Fibroblast of villous mesenchyme (primary cell): ENCODE measurements at places on chromosomes 12 and 14. TPM values are rescaled to one million over a fixed set of nuclear protein-coding genes. Genes with fewer than 3 reads are reported as not detected.

- DNase-seq, result peak; percentile 73
Measured at GRCh38 chr14:75561013-75561432, 17.4 kb upstream of the FLVCR2 start.

DNA sequence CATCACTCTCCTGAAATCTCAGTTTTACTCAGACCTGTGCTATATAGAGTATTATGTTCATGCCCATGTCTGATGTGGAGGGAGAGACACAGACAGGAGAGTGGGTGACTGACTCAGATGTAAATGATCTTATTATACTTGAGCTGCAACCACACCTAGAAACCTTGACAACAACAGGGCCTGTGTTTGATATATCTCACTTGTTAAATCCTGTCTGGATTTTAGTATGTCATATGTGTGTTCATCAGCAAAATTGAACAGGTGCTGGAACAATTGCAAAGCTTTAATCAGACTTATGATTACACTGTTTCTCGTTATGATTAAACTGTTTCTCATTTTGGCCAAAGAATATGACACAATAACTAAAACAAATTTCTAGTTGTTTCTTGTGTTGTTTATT, 37.7 kb downstream of the DIP2B start:
- DNase-seq, result no peak

GRCh38 chr12:16310934-16311333, 33.4 kb upstream of the SLC15A5 start:
- no peak for DNase-seq

Gene PTCSC3
- not detected in 2 replicates for total RNA-seq

- DNase-seq, result no peak
Measured at GRCh38 chr12:47814539-47815170, 5.0 kb downstream of the HDAC7 start.

Gene CLEC1A
- total RNA-seq, result not detected in 2 replicates

- DNase-seq, result no peak
Measured at GRCh38 chr12:3015356-3015755, 56.2 kb downstream of the TEAD4 start.

- no peak for DNase-seq
Measured at GRCh38 chr14:53354336-53354735, 201.2 kb upstream of the DDHD1 start.

DNA sequence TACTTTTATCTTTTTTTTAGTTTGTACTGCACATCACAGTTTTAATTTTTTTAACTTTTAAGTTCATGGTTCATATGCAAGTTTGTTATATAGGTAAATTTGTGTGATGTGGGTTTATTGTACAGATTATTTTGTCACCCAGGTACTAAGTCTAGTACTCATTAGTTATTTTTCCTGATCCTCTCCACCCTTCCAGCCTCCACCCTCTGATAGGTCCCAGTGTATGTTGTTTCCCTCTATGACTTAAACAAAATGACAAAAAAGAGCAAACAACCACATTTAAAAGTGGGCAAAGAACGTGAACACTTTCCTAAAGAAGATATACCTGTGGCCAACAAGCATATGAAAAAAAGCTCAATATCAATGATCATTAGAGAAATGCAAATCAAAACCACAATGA, 63.7 kb downstream of the GARIN6 start:
- no peak for DNase-seq

GRCh38 chr14:32588448-32589320, 259.6 kb downstream of the AKAP6 start:
- peak; percentile 65 for DNase-seq

- DNase-seq, result peak; percentile 48
Measured at GRCh38 chr14:35332517-35333263, 40.5 kb downstream of the PSMA6 start.

Gene ALG10
- total RNA-seq, result 9.1 and 9.3 TPM in 2 replicates

- no peak for DNase-seq
Measured at GRCh38 chr14:21780429-21781084, 106.9 kb upstream of the OR4E1 start.

Gene GAPDH
- 6,118 and 7,175 TPM in 2 replicates for total RNA-seq

GRCh38 chr14:81529391-81529790, 4.3 kb downstream of the SEL1L start:
- DNase-seq, result peak; percentile 60

- peak; percentile 32 for DNase-seq
Measured at GRCh38 chr12:68453876-68454275, 121.7 kb upstream of the MDM1 start.

DNA sequence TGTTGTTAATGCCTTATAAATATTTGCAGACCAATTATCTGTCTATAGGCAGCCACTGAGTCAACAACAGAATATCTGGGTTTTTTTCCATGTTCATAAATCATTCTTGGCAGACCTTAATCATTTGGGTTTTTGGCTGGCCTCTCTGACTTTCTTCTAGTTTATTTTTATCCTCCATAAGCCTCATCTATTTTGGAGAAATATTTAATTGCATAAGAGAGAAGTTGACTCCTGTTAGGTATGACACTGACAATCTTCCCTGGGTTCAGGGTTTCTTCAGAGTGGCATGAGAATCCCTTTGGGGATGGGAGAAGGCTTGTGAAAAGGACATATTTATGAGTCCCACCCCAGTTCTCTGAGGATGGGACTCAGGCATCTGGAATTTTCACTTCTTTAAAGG, 299.8 kb downstream of the NRXN3 start:
- no peak for DNase-seq

Gene SVOP
- not detected in 2 replicates for total RNA-seq

DNA sequence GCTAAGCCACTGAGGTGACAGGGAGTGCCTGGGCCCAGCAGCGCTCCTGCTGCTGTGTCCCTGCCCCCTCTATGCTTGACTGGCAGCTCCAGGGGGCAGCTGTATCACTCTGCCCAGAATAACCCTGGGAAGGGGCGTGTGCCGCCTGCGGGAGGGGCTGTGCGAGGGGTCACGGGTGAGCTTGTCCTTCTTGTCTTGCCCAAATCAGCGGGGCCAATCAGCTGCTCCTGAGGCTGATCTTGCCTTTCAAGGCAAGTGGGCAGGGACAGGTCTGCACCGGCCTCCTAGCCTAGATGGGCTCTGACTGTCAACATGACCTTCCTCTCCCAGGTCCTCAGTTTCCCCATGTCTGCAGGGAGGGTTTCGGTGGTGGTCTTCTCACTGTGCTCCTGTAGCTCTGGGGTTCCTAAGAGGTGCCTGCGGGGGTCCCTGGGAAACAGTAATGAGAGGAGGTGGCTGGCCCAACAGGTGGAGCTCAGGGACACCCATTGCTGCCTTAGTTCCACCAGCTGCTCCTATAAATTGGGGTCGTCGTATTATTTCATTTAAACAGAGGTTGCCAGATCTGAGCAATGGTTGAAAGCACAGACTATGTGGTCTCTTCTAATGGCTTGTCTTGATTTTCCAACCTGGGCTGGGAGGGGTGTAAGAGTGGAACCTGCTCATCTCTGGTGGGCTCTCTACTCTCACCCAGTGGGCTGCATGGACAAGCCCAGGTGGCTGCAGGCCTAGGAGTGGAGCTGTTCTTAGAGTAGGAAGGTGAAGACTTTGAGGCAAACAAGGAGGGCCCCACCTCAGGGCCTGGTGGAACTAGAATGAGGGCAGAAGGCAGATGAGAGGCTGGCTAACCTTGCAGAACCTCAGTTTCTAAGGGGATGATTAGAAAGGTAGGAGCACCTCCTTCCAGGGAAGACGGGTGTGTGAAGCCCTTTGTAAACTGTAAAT, 11.7 kb downstream of the RTL1 start:
- no peak for DNase-seq

DNA sequence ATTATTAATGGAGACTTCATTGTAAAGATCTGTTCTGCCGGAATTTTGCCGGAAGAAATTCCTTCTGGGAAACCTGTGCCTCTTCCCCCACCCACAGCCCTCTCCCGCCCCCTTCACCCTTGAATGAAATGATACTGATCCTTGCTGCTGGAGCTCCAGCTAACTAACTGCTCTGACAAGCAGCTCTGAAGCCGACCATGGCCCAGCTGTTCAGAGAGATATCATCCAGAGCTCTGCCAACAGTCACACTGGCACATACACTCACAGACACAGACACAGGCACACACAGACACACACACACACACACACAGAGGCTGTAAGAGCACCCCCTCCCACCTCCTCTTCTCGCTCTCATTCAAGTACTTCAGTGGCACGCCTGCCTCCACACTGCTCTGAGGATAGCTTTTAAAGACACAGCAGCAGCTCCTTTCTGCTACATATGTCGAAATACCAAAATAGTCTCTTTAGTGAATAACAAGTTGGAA, 88.6 kb downstream of the R3HDM2 start:
- DNase-seq, result peak; percentile 66

Gene EID3
- 11.6 and 25.0 TPM in 2 replicates for total RNA-seq

Gene MANSC4
- not detected in 2 replicates for total RNA-seq

Gene TAS2R8
- 0.32 and 0.43 TPM in 2 replicates for total RNA-seq

DNA sequence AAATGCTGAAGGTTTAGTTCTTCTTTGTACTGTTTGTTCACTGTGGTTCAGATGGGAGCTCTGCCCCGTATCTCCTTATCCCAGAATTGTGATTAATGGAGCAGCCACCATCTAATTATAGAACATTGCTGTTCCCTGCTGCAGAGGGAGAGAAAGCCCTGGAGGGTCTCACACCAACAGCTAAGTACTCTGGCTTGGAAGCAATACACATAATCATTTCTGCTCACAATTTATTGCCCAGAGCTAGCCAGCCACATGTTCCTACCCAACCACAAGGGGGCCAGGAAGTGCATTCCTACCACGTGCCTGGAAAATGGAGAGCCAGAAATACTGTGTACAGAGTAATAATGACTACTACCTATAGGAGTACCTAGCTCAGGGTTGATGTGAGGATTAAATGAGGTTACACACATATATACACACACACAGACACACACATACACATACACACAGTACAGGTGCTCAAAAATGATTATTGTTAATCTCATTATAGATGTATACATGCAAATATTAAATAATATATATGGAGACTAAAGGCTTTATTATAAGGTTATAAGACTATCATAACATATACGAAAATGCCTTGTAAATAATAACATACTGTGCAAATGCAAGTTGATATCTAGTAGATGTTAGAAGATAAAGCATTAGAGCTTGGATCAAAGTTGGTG, 22.3 kb downstream of the MSRB3 start:
- DNase-seq, result no peak

DNA sequence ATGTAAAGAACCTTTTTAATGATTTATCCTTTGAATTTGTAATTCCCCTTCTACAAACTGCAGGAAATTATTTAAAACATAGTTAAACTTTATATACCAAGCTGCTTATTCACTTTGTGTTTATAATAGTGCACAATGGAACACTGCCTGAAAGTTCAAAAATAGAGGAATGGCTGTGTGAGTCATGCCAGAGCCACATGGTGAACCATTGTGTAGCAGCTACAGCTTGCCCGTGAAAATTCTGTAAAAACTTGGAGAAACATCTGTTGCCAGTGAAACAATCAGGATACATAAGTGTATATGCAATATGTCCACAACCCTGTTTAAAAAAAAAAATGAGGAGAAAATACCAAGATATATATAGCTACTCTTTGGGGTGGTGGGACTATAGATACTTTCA, 59.5 kb downstream of the VEZT start:
- peak; percentile 84 for DNase-seq

Gene LRP1
- 228 and 277 TPM in 2 replicates for total RNA-seq

GRCh38 chr12:23813206-23813605, 136.3 kb downstream of the SOX5 start:
- no peak for DNase-seq

DNA sequence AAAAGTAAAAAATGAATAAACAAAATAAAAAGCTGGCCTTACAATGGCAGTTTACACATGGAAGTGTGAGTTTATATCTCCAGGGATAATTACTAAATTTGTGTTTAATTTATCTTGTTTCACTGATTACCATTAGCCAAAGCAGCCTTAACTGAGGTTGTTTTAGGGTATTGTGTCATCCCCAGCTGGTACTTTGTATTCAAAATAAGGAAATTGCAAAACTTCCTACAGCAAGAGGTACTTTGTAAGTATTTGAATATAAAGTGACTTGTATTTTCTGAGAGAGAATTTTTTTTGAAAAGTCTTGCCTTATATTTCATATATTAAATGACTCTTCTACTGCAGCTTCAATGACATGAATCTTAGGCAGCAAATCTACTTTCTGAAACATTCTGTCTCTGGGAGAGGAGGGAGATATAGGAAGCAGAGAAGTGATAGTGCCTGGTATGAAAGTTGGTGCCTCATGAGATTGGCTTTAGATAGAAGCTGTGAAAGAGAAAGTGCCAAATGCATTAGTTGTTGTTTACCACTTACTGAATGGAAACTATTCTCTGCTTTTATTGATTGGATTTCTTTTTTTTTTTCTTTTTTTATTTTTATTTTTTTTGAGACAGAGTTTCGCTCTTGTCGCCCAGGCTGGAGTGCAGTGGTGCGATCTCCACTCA, 6.7 kb downstream of the FNTB start:
- peak; percentile 33 for DNase-seq

Gene PLEKHG7
- not detected in 2 replicates for total RNA-seq

GRCh38 chr14:92677087-92677668, 71.2 kb downstream of the LGMN start:
- DNase-seq, result no peak

- peak; percentile 86 for DNase-seq
Measured at GRCh38 chr14:73223049-73223448, 14.3 kb upstream of the PAPLN start.

Gene SMIM41
- 0.32 and 0.43 TPM in 2 replicates for total RNA-seq

DNA sequence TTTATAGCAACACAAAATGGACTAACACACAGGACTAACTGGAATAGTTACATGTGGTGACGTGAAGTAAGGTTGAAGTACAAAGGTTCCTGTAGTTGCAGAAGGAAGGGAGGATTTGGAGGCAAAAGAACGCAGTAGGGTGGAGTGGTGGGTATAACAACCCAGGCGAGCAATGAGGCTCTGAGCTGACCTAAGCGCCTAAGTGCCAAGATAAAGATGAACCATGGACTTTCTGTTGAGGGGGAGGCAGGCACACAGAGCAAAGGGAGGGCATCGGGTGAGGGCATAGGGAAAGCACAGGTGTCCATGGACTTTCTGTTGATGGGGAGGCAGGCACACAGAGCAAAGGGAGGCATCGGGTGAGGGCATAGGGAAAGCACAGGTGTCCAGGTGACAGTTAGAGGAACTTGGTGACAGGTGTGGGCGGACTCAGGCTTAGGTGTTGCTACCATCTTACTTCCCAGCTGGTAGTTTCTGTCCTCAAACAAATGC, 15.2 kb downstream of the SCNN1A start:
- DNase-seq, result no peak
